Activated naive CD4-positive, alpha-beta T cell treated with Interleukin-2 at 50 U/mL for 16 hours (primary cell): ENCODE measurements at places on chromosomes 3 and 15.

- DNase-seq = no peak
These were observed 184.0 kb upstream of the TMC3 start for GRCh38 chr15:81558056-81558455.

DNA sequence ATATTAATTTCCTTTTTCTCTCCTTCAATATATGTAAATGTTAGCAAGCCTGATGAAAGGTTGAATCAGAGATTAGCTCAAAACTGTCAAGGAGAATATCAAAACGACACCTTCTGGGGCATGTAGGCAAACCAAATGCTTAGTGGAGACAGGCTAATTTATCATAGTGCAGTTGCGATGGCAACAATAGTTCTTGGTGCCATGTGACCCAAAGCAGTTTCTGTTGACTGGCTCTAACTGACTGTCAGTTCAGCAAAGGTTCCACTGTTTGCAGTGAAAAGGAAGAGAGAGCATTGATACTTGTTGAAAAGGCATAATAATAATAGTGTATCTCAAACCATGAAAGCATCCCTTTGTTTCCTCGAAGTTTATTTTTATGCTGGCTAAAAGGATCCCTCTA, 513.9 kb downstream of the NLGN1 start:
- DNase-seq = no peak

GRCh38 chr15:98800437-98801233, 152.3 kb downstream of the IGF1R start:
- no peak for DNase-seq

DNA sequence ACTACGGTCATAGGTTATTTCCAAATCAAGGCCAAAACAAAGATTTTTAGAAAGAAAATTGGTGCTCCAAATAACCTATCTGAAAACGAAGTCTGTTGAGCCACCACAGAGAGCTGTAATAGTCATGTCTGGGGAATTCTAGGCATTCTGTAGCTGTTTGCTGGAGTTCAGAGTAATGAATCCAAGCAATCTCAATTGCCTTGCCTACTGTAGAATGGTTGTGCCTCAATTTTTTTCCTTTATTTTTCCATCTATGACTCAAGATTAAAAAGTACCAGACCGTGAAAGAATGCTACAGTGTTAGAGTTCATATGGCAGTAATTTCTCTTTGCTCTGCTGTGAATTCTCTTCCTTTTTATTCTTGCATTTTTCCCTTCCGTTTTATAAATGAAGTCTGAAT, 1007.2 kb upstream of the ALCAM start:
- no peak for DNase-seq

GRCh38 chr15:43513550-43513949, 3.9 kb upstream of the MAP1A start:
- DNase-seq = no peak

GRCh38 chr15:63027646-63028045, 14.9 kb upstream of the TPM1 start:
- no peak for DNase-seq

DNA sequence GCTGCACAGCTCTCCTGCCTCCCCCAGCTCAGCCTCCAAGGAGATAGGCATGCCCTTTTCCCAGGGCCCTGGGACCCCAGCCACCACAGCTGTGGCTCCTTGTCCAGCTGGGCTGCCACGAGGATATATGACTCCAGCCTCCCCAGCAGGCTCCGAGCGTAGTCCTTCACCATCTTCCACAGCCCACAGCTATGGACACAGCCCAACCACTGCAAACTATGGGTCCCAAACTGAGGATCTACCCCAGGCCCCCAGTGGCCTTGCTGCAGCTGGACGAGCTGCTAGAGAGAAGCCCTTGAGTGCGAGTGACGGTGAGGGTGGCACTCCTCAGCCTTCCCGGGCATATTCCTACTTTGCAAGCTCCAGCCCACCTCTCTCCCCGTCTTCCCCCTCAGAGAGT, 20.5 kb upstream of the APEH start:
- no peak for DNase-seq

DNA sequence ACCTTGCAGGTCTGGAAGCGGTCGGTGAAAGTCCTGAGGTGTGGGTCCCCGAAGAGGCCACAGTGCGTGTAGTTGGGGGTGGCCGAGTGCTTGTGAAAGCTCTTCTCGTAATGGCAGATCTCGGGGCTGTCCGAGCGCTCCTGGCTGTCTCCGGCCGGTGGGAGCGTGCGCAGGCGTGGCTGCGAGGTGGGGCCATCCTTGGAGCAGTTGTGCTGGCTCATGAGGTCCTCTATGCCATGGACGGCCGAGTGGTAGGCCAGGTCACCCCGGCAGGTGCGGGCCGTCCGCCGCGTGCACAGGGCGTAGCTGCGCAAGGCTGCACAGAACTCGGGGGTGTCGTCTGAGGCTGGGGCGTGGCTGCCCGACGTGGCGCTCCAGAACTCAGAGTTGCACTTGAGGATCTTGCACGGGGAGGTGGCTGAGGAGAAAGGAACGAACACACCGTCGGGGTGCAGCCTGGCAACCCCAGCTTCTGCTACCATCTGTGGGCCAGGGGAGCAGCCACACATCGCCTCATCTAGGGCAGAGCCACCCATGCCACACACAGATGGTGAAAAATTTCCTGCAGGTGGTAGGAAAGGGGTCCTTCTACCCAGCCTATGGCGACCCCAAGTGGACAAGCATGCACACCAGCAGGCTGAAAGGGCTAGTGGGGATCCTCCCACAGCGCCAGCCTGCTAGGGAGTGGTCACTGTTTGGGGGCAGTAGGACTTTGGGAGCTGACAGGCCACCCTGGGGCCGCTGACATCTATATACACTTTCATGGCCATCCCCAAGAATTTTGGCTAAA, 36.7 kb downstream of the RGMA start:
- no peak for DNase-seq

GRCh38 chr3:39542588-39542988, 75.1 kb downstream of the MOBP start:
- DNase-seq = no peak

DNA sequence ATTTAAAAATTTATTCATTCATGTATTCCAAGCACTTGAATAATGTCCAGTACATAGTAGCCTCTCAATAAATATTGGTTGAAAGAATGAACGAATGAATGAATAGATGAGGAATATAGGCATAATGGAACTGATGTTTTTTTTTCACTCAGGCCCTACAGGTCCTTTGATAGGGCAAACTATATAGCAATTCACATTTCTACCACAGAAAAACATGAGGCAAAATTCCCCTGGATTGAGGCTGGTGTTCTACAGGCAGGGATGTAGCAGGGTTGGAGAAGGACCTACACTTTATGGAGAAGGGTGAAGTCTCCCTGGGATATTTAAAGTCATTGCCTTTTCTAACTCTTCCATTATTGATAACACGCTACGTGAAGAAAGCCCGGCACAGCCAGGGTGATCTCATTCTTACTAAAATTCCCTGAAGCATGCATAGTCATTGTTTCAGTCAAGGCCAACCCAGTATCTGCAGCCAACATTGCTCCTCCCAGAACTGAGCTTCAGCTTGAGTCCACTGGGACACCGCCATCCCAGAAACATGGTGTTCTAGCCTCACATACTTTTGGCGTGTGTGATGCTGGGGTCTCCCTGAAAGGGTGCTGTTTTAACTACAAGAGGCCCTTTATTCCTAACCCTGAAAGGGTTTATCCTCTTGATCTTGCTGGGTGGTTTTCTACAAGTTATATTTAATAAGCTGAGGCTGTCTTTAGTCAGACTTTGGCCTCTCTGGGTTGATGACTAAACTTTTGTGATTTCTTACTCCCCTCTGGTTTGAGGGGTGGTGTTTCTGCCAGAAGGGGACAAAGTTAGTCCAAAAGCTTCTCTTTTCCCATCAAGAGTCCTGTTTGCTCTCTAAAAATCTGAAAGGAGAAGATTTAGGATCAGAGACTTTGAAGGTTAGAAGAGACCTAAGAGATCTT, 25.9 kb upstream of the FBN1 start:
- no peak for DNase-seq

DNA sequence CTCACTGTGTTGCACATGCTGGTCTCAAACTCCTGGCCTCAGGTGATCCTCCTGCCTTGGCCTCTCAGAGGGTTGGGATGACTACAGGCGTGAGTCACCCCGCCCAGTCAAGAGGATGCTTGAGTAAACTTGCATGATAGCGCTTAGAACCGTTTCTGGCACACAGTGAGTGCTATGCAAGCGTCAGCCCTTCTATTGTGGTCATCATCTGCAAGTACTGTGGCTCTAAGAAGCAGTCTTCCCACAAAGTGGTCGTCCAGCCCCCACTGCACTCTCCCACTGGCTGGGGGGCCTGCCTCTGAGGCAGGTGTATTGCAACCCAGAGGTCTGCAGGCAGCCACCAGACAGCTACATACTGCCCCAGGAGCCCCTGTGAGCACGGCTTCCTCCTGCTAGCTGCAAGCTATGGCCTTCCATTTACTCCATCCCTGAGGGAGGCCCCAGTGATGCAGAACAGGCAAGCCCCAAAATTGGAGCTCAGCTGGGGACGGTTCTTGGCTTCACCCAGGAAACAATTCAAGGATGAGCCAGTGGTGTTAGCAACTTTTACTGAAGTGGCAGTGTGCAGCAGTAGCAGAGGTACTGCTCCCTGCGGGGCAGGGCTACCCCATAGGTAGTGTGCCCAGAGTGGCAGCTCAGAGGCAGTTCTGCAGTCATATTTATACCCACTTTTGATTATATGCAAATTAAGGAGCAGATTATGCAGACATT, 95.4 kb downstream of the LSM3 start:
- no peak for DNase-seq

- DNase-seq = no peak
These were observed 595.8 kb upstream of the BCHE start for GRCh38 chr3:166433060-166433459.

DNA sequence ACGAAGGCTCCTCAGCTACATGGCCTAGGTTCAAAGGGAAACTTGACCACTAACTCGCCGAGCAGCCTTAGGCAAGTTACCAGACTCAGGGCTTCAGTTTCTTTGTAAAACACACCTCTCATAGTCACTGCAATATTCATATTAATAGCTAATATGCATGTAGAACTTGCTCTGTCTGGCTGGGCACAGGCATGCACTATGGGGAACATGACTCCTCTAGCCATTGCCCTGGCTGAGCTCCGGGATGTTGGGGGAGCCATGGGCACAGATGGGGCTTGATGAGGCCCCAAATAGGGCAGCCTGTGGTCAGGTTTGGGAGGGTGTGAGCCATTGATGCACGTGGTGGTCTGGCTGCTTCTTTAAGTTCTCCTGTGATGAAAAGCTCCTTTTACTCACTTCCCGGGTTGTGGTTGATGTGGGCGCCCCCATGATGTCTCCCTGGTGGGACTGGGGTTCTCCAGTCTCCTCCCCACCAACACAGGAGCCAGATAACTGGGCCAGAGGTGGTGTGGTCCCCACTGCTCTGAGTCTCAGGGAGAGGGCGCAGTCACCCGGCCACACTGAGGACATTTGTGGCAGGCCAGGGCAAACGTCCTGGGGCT, 29.4 kb upstream of the DUSP7 start:
- DNase-seq = no peak
